ENCODE measurements at places on chromosomes 7 and 10. TPM values are rescaled to one million over a fixed set of nuclear protein-coding genes. Genes with fewer than 3 reads are reported as not detected.
A peak's percentile ranks its signal among the peaks of the same experiment; 100 is the strongest.

DNA sequence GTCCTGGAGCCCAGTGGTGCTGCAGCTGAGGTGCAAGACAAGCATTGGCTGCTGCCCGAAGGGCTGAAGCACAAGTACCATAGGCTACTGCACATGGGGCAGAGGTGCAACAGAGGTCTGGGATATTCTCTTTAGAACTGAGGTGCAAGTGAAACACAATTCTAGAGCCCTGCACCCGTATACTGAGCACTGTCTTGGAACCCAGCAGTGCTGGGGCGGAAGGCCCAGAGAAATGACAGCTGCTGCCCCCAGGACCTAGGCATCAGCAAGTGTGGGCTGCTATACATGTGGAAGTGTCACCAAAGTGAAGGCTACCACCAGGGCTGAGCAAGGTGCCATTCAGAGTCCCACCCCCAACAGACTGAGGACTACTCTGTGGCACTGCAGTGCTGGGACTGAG is 393.6 kb upstream of the STEAP1 start:
- H3K27me3 ChIP-seq: no peaks in the 10 kb centered on the region
- DNase-seq: no peak
- H3K36me3 ChIP-seq: no peaks in the 10 kb centered on the region
- no peak overlapping the region for H3K27ac ChIP-seq
- no peak overlapping the region for H3K4me3 ChIP-seq

- H3K4me3 ChIP-seq: no peak overlapping the region
- no peak for DNase-seq
- H3K27me3 ChIP-seq: no peaks in the 10 kb centered on the region
Observed at GRCh38 chr10:104199567-104199966, 32.6 kb downstream of the CFAP43 start.

- H3K36me3 ChIP-seq: no peaks in the 10 kb centered on the region
- H3K27ac ChIP-seq: no peak overlapping the region
- H3K4me3 ChIP-seq: no peak overlapping the region
- H3K4me1 ChIP-seq: no peaks in the 10 kb centered on the region
- H3K27me3 ChIP-seq: no peaks in the 10 kb centered on the region
Observed at GRCh38 chr10:6347391-6347951, 144.7 kb downstream of the PFKFB3 start.

DNA sequence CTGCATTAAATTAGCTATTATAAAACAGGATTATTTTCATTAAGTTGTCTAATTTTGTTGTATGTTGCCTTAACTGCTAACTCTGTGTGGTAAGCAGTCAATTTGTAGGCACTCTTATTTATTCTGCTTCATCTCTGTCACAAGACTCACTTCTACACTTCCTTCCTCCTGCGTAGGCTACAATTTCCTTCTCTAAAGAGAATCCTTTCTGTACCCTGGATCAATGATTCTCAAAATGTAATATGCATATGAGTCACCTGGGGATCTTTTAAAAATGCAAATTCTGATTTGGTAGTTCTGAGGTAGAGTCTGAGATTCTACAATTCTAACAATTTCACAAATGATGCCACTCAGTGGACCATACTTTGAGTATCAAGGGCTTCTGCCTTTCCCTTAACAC is 4.4 kb upstream of the UBE2D1 start:
- H3K4me3 ChIP-seq: no peak overlapping the region
- no peaks in the 10 kb centered on the region for H3K36me3 ChIP-seq
- H3K27ac ChIP-seq: no peak overlapping the region
- H3K4me1 ChIP-seq: peaks cover 5% of the 10 kb centered on the region
- DNase-seq: no peak

- H3K27me3 ChIP-seq: no peaks in the 10 kb centered on the region
- no peaks in the 10 kb centered on the region for H3K36me3 ChIP-seq
- DNase-seq: peak; percentile 67
- peaks cover 7% of the 10 kb centered on the region for H3K4me1 ChIP-seq
Observed at GRCh38 chr7:98265841-98266271, 13.8 kb upstream of the TECPR1 start.

DNA sequence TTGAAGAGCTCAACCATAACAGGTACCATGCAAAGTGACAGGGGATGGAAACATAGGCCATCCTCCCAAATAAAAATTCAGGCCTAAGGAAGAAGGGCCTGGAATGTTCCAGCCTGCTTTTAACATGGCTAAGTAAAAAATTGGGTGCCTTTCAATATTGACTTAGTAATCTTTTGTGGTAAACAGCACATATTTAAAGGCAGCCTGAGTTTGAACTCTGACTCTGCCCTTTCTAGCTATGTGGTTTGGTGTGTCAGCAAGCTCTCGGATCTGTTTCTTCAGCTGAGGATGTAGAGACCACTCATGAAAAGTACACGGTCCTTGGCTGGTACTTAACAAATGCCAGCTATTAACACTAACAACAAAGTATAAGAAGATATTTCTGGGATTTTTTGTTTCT is 191.8 kb upstream of the CDCA7L start:
- no peak overlapping the region for H3K27ac ChIP-seq
- no peak for DNase-seq
- H3K36me3 ChIP-seq: no peaks in the 10 kb centered on the region

- no peak for DNase-seq
- H3K4me1 ChIP-seq: no peaks in the 10 kb centered on the region
- no peaks in the 10 kb centered on the region for H3K27me3 ChIP-seq
- H3K27ac ChIP-seq: no peak overlapping the region
- H3K36me3 ChIP-seq: no peaks in the 10 kb centered on the region
Observed at GRCh38 chr7:4788627-4789189, 13.3 kb downstream of the AP5Z1 start.

ATRNL1 gene
- not detected for total RNA-seq

LIPF gene
- not detected for total RNA-seq

DNA sequence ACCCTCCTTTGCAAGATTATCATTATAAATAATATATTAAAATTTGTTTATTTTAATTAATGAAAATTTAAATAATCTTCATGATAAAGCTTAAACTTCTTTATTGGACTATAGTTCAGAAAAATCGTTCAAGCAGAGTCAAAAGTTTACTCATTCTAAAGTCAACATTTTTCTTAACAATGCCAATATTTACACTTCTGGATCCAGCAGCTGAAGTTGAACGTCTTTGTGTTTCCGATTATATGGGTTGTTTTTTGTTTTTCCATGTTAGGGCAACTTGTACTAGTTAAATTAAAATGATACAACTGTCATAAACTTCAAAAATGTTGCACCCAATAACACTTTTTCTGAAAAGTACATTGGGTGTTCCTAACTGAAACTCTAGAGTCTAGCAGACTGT is 43.8 kb downstream of the GRB10 start:
- no peak overlapping the region for H3K27ac ChIP-seq
- H3K4me3 ChIP-seq: no peak overlapping the region

GRCh38 chr7:78024591-78024990 is 226.0 kb downstream of the PHTF2 start:
- H3K36me3 ChIP-seq: no peaks in the 10 kb centered on the region
- H3K27me3 ChIP-seq: peaks cover 34% of the 10 kb centered on the region
- no peak for DNase-seq
- H3K4me1 ChIP-seq: no peaks in the 10 kb centered on the region

GRCh38 chr7:117231047-117231359 is 91.9 kb downstream of the WNT2 start:
- H3K36me3 ChIP-seq: no peaks in the 10 kb centered on the region
- no peak overlapping the region for H3K4me3 ChIP-seq

ARMC3 gene
- 14.4 TPM for total RNA-seq

DNA sequence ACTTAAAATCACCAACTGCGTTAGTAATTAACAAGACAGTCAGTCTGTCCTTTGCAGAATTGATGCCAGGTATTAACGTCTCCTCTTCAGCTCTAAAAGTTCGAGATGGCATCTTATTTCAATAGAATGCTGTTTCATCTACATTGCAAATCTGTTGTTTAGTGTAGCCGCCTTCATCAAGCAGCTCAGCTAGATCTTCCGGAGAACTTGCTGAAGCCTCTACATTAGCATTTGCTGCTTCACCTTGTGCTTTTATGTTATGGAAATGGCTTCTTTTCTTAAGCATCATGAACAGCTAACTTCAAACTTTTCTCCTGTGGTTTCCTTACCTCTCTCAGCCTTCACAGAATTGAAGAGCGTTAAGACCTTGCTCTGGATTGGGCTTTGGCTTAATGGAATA is 95.5 kb upstream of the FAM20C start:
- DNase-seq: no peak
- peaks cover 62% of the 10 kb centered on the region for H3K4me1 ChIP-seq
- H3K36me3 ChIP-seq: no peaks in the 10 kb centered on the region
- H3K27me3 ChIP-seq: no peaks in the 10 kb centered on the region

DNA sequence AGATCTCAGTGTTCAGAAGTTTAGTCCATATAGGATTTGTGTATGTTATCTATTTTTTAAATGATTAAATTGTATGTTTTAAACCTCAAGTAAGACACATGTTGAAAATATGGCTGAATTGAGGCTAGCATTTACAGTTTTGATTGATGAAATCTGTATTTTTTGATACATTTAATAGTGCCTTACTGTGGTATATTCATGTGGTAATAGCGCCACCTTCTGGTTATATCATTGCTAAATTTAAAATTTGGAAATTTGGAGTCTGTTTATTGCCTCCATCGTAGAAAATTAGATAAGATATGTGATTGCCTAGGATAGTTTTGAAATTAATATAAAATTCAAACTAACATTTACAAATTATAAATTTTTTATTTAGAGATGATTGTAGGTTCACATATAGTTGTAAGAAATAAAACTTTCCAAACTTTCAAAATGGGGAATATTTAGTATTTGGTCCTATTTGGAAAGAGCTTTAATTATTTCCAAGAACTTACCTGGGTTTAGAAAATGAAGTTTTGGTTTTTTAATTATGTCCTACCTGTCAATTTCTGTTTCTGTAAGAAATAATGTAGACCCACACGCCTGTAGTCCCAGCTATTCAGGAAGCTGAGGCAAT is 19.1 kb upstream of the ARMS2 start:
- H3K4me3 ChIP-seq: no peak overlapping the region
- no peaks in the 10 kb centered on the region for H3K27me3 ChIP-seq
- DNase-seq: peak; percentile 38
- H3K27ac ChIP-seq: no peak overlapping the region
- H3K36me3 ChIP-seq: no peaks in the 10 kb centered on the region
- H3K4me1 ChIP-seq: no peaks in the 10 kb centered on the region

GRCh38 chr10:123741146-123741545 is 75.0 kb downstream of the GPR26 start:
- H3K27ac ChIP-seq: no peak overlapping the region
- DNase-seq: no peak
- no peak overlapping the region for H3K4me3 ChIP-seq
- peaks cover 22% of the 10 kb centered on the region for H3K27me3 ChIP-seq

- H3K4me3 ChIP-seq: no peak overlapping the region
- no peaks in the 10 kb centered on the region for H3K36me3 ChIP-seq
Observed at GRCh38 chr10:64762861-64763260, 1241.7 kb downstream of the REEP3 start.

- H3K4me3 ChIP-seq: no peak overlapping the region
Observed at GRCh38 chr7:45580053-45580872, 6.1 kb downstream of the ADCY1 start.

- no peaks in the 10 kb centered on the region for H3K36me3 ChIP-seq
- H3K27me3 ChIP-seq: no peaks in the 10 kb centered on the region
- H3K4me3 ChIP-seq: no peak overlapping the region
- no peak for DNase-seq
- no peaks in the 10 kb centered on the region for H3K4me1 ChIP-seq
Observed at GRCh38 chr10:36301539-36301938, 659.4 kb upstream of the FZD8 start.

PLEKHA1 gene
- 33.8 TPM for total RNA-seq

DNA sequence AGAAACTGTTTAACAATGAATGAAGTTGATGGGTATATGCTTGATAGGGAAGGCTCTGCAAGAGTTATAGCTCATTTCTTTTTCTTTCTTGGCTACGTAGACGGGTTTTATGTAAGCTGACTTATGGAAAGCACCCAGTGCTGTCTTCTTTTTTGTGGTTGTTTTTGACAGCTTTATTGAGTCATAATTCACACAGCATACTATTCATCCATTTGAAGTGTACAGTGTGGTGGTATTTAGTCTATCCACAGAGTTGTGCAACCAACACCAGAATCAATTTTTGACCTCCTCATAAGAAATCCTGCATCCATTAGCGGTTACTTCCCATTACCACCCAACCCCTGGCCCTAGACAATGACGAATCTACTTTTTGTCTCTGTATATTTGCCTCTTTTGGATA is 240.6 kb upstream of the KIAA1217 start:
- H3K27ac ChIP-seq: no peak overlapping the region
- H3K27me3 ChIP-seq: no peaks in the 10 kb centered on the region
- H3K4me3 ChIP-seq: no peak overlapping the region
- H3K4me1 ChIP-seq: no peaks in the 10 kb centered on the region

DNA sequence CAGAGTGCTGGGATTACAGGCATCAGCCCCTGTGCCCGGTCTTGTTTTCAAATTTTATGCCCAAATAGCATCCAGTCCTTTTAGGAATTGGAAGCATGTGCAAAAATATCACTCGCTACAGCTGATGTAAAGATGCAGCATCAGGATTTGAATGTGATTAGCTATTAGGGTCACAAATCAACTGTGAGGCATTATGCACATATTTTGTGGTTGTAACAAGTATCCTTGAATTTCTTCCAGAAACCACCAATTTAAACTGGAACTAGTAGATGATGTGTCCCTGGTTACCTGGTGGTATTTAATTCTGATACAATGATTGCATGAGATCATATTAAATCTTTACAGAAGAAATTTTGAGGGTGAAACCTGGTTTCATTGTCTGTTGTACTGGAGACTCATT is 41.0 kb upstream of the ITGA8 start:
- H3K4me3 ChIP-seq: no peak overlapping the region
- H3K4me1 ChIP-seq: no peaks in the 10 kb centered on the region

COL1A2 gene
- total RNA-seq: not detected

GRCh38 chr7:101238226-101239182 is 902 bp upstream of the CLDN15 start:
- no peak overlapping the region for H3K27ac ChIP-seq
- no peaks in the 10 kb centered on the region for H3K27me3 ChIP-seq
- H3K36me3 ChIP-seq: 0 out of 2 replicates have a peak, but pooled peaks cover 9% of the 10 kb centered on the region
- H3K4me3 ChIP-seq: no peak overlapping the region
- DNase-seq: no peak
- peaks cover 4% of the 10 kb centered on the region for H3K4me1 ChIP-seq

RAMP3 gene
- total RNA-seq: not detected

MACROH2A2 gene
- not detected for total RNA-seq

DNA sequence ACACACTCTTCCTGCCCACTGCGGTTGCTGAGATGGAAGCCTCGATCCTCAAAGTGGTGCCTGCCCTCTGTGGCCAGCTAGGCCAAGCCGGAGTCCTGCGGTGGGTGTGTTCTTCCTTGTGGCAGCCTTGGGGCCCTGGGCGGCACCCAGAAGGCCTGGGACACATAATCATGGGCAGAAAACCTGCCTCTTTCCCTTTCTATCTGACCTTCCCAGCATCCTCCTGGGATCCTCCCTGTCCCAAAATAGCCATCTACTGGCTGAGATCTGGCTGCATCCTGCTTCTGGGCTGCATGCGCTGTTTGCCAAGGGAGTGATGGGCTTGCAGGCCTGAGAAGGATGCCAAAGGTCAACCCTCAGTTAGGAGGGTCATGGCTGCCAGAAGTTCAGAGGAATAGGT is 23.9 kb downstream of the COL13A1 start:
- H3K27me3 ChIP-seq: no peaks in the 10 kb centered on the region
- no peak overlapping the region for H3K4me3 ChIP-seq
- no peaks in the 10 kb centered on the region for H3K4me1 ChIP-seq
- H3K27ac ChIP-seq: no peak overlapping the region
- H3K36me3 ChIP-seq: no peaks in the 10 kb centered on the region
- DNase-seq: no peak

Measured in PC-9 (cell line).